ENCODE measurements at places on chromosomes 13 and 19.

DNA sequence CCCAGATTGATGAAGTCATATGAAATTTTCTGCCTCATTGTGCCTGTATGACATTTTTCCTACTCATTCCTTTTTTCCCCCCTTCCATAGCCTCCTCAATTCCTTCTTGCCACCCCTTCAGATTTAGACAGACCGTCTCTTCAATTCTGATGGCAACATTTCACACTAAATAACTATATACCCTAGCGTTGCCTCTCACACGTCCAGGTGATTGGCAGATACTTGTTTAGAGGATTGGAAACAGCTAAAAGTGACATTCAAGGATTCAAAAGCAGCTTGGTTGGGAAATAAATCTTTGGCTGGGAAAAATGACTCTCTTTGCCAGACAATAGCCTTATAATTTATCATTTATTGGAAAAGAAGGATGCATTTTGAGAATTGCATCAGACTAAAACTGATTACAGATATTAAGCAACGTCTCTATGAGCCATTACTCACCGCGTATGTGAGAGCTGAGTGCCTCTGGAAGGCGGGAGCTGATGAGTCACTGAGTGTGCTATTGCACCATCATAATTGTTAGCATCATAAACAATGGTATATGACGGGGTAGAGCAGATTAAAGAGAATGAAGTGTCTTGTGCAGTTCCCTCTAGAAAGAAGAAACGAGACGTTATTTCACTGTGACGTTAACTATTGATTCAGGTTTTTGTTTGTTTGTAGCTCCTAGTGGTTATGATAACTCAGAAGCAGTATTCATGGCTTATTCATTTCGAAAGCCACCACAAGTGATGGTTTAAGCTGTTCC lies 61.1 kb upstream of the FAM216B start:
- peak; percentile 31 for DNase-seq

- no peak for DNase-seq
Measured at GRCh38 chr19:55670280-55671053, 4.6 kb upstream of the EPN1 start.

GRCh38 chr13:54927538-54927937 lies 1898.9 kb downstream of the OLFM4 start:
- DNase-seq = no peak

GRCh38 chr13:95023405-95023804 lies 277.8 kb downstream of the ABCC4 start:
- no peak for DNase-seq

DNA sequence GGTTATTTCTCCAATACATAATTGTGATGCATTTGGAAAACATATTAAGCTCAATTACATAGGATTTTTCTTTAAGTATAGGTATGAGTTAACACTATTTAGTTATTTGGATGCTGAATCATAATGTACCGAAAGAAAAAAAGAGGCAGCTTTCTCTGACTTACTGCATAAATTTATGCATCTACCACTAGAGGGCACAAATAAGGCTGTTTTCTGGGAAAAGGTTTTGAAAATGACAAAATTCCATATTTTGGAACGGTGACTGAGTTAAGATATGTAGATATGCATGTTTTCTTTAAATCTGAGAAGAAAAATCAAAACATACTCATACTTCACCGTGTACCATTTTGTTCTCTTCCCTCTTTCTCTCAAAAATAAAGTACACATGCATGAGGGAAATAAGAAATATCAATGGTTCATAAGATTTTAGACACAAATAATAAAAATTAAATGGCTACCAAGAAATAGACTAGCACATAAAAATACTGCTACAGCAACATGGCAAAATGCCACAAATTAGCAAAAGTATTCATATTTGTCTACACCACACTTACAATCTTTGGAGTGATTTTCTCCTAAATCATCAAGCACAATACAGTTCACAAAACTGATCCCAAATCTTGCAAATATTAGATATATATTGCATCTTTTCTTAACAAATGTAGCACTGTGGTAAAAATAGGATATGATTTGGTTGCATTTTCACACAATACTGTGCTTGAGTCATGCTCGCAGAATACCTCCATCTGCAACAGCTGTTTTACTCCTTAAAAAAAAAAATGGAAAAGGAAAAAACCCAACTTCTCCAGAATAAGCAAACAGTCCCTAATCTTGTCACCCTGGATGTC lies 260.0 kb downstream of the FGF14 start:
- DNase-seq = no peak

DNA sequence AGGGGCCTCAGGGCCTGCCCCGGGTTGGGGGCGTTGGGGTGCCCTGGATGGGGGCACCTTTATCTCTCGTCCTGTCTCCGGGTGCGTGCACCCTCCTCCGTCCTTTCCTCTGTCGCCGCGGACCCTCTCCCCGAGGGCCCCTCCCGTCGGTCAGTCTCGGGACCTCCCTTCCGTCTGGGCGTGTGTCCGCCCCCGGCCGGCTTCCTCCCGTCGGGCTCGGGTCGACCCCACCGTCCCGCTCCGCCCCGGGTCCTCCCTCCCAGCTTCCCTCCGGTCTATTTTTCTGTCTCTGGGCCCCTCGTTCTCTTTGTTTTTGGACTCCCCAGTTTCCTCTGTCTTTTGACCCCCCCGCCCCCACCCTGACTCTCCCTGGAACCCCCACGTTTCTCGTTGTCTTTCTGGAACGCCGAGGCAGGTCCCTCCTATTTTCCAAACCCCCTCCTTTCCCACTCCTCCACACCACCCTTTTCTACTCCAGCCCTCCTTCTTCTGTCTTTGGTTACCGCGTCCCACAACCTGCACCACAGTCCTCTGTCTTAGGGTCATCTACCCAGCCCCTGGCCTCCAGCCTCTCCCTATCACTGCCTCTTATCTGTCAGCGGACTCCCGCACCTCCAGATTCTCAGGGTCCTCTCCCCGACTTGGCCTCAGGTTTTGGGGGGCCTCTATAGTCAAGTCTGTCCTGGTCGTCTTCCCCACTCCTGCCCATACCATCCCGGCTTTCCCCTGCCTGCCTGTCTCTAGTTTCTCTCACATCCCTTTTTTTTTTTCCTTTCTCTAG lies 757 bp downstream of the EGLN2 start:
- no peak for DNase-seq

GRCh38 chr19:37990362-37990761 lies 83.4 kb downstream of the SIPA1L3 start:
- DNase-seq = no peak

- DNase-seq = no peak
Measured at GRCh38 chr19:31276831-31277230, 72.4 kb downstream of the TSHZ3 start.

- DNase-seq = no peak
Measured at GRCh38 chr19:30228835-30229524, 143.2 kb upstream of the ZNF536 start.

GRCh38 chr19:43594710-43595604 lies 977 bp downstream of the IRGQ start:
- DNase-seq = peak; percentile 43

- DNase-seq = no peak
Measured at GRCh38 chr13:46267166-46267565, 55.4 kb downstream of the LRRC63 start.

- no peak for DNase-seq
Measured at GRCh38 chr13:51955281-51955771, 55.9 kb downstream of the ATP7B start.

- DNase-seq = no peak
Measured at GRCh38 chr13:51590231-51590970, 6.1 kb downstream of the WDFY2 start.

- no peak for DNase-seq
Measured at GRCh38 chr13:26390203-26390602, 136.3 kb downstream of the CDK8 start.

DNA sequence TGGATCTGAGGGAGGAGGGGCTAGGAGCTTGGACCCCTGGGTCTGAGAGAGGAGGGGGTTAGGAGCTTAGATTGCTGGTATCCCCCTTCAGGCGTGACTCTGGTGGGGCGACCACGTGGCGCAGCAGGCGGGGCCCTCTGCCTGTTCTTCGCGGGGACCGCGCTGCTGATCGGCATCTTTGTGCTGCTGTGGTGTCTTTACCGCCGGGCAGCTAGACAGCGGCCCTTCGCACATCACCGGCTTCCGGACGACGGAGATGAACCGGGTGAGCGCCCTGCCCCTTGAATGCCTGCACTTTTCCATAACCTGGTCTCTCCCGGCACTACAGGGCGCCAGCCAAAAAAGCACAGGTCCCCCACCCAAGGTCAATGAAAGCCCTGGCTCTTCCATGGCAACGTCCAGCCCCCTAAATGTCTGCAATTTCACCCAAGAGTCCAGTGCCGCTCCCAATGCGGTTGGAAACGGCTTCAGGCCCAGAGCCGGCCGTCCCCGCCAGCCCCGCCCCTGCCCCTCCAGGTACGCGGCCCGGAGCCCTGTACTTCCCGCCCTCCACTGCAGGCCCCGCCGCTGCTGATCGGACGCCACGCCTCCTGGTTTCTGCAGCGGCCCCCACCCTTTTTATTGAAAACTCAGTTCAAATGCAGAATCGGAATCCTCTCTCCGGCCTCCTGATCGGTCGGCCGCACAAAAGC lies 2.8 kb downstream of the GFY start:
- no peak for DNase-seq

GRCh38 chr13:72113076-72113475 lies 246.1 kb upstream of the DACH1 start:
- no peak for DNase-seq

DNA sequence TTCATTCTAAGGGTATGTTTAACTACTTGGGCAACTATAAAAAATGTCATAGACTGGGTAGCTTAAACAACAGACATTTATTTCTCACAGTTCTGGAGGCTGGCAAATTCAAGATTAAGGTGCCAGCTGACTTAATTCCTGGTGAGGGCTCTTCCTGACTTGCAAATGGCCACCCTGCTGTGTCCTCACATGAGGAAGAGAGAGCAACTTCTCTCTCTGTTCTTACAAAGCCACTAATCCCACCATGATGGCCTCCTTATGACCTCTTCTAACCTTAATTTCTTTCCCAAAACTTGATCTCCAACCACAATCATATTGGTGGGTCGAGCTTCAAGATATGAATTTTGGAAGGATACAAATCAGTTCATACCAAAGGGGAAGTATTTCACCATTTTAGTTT lies 399.0 kb downstream of the DCT start:
- DNase-seq = no peak

DNA sequence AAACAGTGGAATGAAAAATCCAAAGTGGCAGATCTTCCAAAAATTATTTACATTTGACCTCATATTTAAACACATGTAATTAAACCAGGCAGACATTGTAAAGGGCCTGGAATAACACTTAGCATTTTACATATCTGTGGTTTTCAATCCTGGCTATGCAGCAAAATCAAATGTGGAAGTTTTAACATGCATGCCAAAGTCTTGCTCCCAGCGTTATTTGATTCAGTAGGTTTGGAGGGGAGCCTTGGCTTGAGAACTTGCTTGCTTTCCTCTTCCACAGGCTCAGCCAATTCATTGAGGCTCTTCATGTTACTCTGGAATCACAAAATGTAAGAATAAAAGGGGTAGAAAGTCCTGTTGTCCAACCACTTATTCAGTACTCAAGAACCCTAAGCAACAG lies 42.5 kb upstream of the INTS6 start:
- DNase-seq = no peak

DNA sequence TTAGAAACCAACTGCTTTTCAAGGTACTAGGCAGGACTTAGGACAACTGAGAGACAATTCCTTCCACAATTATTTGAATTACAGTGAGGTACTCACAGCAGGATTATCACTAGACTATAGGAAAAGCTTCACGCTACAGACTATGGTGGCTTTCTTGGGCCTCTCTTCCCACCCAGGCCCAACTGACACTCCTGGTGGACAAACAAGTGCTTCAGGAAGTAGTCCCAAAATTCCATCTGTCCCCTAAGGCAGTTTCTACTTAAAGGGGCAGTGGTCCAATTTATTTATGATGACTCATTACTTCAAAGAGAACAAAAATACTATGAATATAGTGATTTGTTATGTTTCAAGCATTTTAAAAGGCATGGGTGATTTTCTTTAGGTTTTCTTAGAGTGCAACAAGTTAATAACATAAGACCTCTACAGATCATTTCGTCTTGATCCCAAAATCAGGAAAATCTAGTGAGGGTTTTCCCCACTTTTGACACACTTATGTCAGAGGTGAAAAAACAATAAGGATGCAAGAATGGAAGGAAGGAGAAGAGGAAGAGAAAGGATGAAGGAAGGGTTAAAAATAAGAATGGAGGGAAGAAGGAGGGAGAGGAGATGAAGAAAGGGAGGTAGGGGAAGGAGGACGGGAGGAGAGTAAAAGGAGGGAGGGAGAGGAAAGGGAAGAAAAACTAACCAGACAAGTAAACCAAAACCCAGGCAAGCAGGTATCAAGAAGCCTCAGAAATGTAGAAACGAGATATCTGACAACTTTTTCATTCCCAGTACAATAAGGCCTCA lies 100.7 kb downstream of the SERP2 start:
- DNase-seq = no peak

- no peak for DNase-seq
Measured at GRCh38 chr13:25725104-25725503, 326.7 kb downstream of the SHISA2 start.

- DNase-seq = no peak
Measured at GRCh38 chr19:3518255-3518654, 12.1 kb downstream of the FZR1 start.

- DNase-seq = no peak
Measured at GRCh38 chr19:53787266-53787665, 36.8 kb downstream of the NLRP12 start.

DNA sequence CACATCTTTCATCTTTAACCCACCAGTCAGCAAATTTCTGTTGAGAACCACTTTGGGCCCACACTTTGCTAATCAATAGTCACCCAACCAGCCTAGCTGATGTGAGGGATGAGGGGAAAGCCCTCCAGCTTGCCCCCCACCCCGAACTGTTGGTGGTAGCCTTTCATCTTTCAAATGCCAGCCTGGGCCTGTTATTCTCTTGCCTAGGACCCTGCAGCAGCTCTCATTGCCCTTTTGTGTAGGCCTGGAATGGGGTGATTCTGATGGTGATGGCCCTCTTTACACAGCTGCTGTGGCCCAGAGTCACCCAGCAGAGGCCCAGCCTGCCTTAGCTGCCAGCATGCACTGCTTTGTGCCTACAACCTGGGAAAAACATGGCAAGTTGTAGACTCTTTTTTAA lies 294.5 kb downstream of the SLC7A1 start:
- no peak for DNase-seq

DNA sequence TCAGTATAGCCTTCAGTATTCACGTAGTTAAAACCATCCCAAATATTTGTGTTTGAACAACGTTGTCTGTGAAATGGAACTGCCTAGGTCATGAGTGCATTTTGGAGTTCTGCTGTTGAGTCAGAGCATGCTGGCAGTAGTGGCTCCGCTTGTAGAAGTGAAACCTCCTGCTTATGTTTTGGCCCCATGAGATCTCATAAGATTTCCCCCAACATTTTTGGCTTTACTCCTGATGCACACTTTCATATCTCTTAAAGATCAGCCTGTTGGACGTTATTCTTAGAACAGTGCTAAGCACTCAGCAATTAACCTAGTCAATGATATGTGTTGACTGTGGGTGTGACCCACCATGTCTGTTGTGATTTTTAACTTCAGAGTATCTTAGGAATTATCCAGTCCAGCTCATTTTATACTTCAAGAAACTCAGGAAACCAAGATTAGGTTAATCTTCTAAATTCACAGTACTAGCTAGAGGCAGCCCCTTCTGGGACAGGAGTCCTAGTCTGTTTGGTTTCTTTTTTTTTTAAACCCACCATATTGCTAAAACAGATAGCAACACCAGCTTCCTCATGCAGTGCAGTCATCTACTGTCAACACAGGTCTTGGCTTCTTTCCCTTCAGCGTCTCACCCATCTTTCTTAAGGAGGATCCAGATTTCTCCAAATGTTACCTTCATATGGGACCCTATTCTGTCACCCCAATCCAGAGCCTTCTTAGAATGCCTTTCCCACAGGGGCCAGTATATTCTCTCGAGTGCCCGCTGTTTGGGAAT lies 26.2 kb downstream of the RAP2A start:
- DNase-seq = no peak

GRCh38 chr19:41887711-41888382 lies 4.9 kb downstream of the ARHGEF1 start:
- peak; percentile 60 for DNase-seq
